ENCODE measurements at places on chromosomes 7 and 10.

- no peak for DNase-seq
Observed at GRCh38 chr7:111933609-111934008, 272.6 kb downstream of the DOCK4 start.

- DNase-seq = no peak
Observed at GRCh38 chr10:111158595-111158994, 81.8 kb downstream of the ADRA2A start.

DNA sequence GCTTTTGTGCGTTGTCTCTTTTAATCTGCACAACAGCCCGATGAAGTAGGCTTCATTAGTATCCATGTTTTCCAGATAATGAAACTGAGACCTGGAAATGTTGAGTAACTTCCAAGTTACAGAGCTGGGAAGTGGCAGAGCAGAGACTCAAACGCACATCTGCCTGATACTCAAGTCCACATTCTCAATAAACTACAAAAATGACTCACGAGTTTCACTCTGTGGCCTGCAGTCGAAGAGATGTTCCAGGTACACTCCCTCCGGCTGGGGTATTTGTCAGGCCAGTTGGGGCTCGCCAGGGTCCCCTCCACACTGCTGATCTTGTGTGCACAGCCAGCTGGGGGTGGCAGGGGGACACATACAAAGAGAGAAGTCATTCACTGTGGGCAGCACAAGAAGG, 17.7 kb upstream of the OPALIN start:
- no peak for DNase-seq

- DNase-seq = peak; percentile 45
Observed at GRCh38 chr7:151087245-151088018, 1.2 kb downstream of the AGAP3 start.

GRCh38 chr7:22586786-22587140, 86.8 kb upstream of the STEAP1B start:
- no peak for DNase-seq

DNA sequence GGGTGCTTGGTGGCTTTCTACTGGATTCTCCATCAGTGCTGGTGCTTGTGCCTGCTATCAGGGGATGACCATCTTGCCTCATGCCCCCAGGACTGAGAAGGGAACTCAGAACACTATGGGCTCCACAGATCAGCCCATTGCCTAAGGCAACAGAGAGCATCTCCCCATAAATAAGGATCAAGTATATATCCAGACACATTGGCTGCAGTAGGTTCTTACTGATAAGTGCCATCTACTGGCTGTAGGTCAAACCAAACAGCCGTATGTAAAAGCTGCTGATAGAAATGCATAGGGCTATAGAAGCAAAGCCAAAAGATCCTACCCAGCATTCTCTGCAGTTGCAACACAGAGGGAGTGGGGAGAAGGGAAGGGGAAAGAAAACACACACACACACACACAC, 153.7 kb downstream of the CDK14 start:
- no peak for DNase-seq

Measured in G401 (cell line).